Activated gamma-delta T cell treated with Interleukin-2 at 50 U/mL for 16 hours (primary cell): ENCODE measurements at places on chromosomes 5 and 9.

DNA sequence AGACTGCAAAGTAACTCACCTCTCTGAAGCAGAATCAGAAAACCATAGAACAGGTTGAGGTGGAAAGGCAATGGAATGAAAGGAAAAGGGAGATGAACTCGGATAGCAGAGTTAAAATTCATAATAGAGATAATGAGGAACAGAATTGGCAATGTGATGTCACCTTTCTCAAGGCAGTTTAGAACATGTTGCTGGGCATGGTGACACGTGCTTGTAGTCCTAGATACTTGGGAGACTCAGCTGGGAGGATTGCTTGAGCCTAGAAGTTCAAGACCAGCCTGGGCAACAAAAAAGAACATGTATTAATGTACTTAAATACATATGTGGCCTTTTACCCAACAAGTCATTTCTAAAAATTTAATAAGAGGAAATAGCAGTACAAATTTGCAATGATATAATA, 81.6 kb upstream of the MIER3 start:
- no peak for DNase-seq

DNA sequence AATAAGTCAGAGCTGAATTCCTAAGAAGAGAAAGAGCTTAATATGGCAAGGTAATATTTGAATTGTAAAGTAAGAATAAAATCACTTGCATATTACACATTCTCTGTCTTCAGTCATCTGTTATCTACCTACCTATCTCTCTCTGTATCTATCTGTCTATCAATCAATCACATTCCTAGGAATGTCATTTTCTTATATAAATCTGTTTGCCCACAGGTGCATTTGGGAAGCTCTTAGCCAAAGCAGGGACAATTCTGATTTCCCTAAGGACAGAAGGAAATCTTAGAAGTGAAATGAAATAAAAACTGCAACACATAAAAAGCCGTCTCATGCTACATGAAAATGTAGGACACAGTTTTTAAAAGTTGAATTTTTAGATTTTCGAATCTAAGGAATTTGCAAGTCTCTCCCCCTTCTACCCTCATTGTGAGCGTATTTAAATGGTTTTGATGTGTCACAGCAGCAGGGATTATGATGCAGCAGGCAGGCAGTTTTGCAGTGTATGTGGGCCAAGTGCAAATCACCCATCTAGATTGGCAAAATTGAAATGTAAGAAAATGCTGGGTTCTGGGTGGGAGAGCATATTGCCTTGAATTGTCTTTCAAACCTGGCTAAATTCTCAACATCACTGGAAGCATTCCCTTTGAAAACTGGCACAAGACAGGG, 155.7 kb downstream of the ACER2 start:
- no peak for DNase-seq

DNA sequence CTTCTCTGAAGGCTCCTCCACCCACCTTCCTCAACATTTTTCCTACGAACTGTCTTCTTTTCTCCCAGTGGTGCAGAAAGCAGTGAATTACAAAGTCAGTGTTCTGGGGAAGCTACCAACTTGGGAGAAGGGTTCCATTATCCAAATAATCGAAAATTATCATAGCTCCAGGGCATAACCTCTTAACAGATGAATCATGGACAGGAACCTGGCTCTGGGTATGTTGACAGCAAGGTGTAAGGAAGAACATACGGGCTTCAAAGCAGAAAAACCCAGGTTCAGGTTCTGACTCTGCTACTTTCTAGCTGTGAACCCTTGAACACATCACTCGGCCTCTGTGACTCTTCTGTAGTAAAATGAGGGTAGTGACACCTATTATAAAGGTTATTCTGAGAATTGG, 351.3 kb downstream of the ENC1 start:
- DNase-seq, result no peak

GRCh38 chr5:154228696-154229095, 38.2 kb downstream of the GALNT10 start:
- no peak for DNase-seq

DNA sequence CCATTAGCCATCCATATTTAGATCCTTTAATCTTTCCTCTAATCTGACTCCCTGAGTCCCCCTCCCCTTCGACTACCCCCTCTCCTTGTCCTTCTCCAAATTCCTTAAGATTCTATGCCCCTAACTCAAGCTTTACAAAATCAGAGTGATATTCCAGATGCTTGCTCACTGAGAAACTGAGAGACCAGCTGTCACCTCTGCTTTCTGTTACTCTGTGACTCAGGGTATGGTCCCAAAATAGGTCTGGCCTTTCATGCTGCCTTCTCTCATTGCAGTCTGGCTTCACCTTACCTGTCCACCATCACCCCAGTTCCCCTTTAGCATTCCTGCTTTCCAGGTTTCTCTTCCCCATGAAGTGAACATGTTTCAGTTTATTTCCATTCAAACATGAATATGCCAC, 383.3 kb upstream of the SLC30A5 start:
- DNase-seq, result no peak

DNA sequence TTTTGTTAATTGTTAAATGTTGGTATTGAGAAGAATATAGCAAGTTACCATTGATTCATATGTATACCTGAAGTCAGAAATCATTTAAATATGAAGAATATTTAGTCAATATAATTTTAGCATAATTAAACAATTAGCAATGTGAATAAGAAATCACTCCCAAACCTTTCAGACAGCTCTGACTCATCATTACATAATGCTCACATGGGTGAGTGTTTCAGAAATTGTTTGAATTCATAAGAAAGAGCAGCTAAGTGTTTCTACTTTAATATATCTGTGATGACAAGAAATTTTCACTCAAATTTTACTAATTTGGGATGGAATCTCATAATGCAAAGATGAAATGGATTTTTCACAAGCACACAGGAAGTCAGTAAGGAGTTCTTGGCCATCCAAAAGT, 42.0 kb upstream of the CDC42SE2 start:
- DNase-seq, result no peak

DNA sequence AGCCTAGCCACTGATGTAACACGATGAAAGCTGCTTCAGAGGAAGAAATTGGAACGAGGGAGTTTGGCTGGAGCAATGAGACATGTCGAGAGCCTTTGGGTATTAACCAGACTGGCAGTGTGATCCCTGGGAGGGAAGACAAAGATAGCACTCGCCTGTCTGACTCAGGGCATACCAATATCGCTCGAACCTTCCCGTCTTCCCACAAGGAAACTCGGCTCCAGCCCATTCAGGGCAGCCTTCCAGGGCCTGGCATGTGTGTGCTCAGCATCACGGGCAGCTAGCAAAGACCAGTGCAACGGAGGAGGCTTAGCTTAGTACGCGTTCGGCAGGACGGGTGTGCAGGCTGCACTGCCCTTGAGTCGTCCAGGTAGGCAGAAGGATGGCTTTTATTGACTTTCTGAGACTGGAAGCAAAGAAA, 356.9 kb upstream of the WWC1 start:
- DNase-seq, result no peak

DNA sequence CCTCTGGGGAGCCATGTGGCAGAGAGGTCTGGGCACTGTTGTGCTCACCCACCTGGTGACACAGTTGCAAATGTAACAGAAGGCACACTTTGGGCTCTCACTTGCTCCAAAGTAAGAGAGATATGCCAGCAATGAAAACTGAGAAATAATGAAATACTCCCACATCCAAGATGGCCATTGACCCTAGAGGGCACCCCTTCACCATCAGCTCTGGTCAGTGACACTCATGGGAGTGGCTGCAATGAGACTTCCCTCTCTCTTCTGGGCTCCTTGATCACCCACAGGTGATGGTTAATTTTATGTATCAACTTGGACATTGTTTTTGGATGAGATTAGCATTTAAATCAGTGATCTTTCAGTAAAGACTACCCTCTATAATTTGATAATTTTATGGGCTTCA, 248.4 kb downstream of the CDH12 start:
- DNase-seq, result no peak

- DNase-seq, result no peak
These were observed 33.7 kb downstream of the SSBP2 start for GRCh38 chr5:81717226-81717625.

DNA sequence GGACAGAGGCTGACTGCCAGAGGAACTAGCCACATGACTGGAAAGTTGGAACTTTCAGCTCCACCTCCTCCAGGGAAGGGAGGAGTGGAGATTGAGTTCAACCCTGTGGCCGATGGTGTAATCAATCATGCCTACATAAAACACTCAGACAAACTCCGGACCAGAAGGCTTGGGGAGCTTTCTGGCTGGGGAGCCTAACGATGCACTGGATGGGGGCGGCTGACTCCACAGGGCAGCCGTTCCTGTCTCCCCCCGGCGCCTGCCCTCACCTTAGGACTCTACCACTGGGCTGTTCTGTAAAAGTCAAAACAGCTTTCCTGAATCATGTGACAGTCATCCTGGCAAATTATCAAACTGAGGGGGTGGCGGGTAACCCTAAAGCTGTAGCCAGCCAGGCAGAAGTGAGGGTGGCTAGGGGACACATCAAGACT, 58.0 kb downstream of the GOLM1 start:
- DNase-seq, result no peak
